ENCODE measurements at places on chromosomes 13 and 19.

DNA sequence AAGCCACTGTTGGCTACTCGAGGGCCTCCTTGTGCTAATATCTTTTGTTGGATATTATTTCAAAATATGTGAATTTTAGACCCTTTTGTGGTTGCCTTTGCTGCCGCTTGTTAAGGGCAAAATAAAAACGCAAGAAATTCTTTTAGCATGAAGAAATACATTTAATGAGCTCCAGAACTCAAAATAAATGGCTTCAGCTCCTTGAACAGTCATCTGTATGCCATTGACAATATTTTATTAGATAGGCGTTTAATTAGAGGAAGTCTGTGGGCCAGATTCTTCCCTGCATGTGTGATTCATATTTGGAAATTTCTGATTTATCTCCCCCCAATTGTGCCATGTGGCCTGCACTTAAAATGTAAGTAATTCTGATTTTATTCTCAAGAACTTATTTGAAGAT lies 177.2 kb downstream of the STK24 start:
- DNase-seq: no peak

DNA sequence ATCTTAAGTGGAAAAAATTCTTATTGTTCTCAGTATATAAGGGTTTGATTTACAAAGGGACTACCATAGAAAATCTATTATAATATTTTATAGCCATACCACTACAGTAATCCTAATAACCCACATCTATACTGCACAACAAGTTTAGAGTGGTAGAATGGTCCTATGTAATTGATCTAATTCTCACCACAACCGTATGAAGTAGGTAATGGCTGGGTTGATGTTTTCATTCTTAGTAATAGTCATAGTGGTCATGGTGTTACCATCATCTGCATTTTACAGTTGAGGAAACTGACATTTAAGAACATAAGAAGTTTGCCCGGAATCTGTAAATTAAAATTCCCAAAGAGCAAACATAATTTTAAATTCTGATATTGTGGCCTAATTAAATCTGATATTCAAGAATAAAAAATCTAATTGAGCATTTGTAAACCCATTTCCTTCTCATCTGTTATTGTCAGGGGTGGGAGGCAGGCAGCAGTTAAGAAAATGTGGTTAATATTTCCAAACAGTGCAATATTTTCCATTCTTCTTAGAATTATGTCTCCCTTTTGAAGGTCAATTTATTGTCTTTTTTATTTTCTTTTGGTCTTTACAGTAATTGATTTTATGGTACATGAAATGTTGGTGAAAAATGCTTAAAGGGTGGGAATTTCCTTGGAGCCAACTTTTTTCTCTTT lies 65.6 kb downstream of the DHRS12 start:
- DNase-seq: no peak

- no peak for DNase-seq
These were observed 258.9 kb upstream of the PCDH9 start for GRCh38 chr13:67489016-67489415.

DNA sequence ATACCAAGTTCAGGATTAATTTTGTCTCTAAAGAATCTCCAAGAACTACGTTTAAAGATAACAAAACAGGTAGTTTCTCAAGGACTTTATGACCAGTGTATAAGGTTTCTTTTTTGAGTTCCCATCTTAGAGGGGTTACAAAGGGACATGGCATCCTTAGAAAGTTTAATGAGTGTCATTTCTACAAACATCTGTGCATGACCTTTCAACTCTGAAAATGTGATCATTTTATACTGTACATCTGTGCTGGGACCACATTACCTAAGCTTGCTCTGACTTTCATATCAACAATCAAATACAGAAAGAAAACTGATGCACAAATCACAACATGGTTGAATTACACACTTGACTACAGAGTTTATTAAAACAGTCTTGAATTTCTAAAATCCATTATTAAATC lies 37.1 kb downstream of the KLF12 start:
- DNase-seq: no peak

DNA sequence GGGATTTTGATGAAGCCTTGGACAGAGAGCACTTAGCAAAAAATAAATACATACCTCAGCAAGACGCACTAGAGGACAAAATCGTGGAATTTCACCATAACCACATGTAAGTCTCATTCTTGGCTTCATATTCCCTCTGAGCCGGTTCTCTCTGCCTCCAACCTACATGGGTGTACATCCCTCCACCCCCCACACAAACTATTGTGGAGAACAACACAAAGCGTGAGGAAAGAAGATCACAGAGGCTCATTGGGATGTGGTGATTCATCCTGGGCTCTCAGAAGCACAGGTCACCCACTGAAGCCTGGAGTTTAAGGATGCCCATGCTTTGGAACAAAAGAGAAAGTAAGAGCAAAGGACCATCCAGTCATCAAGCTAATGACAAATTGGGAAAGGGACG lies 192.2 kb downstream of the STK24 start:
- DNase-seq: no peak

DNA sequence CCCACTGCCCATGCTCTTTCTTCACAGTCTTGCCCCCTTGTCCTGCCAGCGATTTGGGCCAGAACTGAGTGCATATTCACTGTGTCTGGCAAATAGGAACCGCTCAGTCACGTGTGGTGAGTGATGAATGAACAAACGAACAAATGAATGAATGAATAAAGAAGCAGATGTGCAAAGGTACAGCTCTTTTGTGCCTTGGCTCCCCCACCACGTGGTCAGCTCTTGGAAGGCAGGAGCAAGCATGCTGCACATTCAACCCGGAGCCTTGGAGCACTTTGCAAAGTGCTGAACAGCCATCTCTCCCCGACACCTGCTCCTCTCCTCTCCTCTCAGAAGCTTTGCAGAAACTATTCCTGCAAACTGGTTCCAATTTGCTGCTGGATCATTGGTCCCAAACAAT lies 52.4 kb downstream of the LATS2 start:
- DNase-seq: no peak

DNA sequence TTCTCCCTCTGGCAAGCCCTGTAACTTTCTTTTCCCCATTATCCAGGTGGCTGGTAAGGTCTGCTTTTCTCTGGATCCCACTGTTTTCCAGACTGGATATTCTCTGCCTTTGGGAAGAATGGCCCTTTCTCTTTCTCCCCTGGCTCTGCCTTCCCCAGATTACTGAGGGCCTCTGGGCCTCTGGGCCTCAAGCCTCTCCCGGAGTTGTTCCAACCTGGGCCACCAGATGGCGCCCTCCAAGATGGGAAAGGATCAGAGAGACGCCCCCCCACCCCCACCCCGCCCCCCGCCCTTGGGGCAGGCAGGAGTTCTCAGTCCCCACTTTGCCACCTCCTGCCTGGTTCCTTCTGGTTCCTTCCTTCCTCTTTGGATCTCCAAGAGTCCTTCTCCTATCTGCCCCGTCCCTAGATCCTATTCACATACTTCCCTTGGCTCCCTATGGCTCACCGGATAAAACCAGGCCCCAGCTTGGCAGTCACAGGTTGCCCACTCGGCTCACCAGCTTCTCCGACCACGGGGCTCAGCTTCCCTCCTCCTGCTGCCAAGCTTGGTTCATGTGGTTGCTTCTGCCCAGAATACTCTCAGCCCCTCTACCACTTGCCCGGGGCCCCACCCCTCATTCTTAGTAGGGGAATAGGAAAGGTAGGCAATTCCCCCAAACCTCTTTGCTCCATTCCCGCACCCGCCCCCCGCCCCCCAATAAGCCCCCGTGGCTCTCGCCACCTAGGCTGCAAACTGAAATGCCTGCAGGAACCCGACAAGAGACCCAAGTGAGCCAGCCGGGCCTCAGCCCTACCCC lies 13.1 kb downstream of the EPS8L1 start:
- peak; percentile 53 for DNase-seq

DNA sequence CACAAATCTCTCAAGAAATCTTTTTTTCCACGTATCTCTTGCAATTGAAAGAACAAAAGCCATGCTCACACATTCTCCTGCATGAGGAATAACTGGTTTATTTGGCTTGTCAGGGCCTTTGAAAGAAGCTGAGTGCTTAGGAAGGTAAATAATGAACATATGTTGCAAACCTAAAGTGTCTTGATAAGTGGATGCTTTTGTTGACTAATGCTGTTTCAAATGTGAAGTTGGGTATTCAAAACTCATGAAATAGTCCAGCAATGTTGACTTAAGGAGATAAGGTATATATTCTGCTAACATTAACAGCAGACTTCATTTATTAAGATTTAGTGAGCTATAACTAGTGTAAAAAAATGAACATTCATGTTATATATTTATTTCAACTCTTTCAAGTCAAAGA lies 1792.7 kb upstream of the MIR17HG start:
- no peak for DNase-seq

- DNase-seq: no peak
These were observed 30.3 kb downstream of the ATP7B start for GRCh38 chr13:51980908-51981307.

GRCh38 chr19:29634423-29635130 lies 28.5 kb downstream of the POP4 start:
- no peak for DNase-seq

DNA sequence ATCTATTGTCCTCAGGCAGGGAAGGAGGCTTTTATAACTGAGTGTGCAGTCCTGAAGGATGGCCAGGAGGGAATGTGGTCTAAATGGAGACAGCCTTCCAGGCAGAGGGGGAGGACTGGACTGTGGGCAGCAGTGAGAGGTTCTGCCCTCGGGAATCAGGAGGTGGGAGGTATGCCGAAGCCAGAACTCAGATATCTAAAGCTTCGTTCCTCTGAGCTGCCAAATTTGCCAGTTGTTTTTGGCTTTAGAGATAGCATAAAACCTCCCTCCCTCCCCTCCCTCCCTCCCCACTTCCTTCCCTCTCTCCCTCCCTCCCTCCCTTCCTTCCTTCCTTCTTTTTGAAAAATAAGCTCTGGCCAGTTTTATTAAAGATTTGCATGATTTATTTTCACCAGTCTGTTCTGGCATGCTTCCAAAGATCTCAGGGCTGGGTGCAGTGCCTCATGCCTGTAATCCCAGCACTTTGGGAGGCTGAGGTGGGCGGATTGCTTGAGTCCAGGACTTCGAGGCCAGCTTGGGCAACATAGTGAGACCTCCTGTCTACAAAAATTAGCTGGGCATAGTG lies 2.4 kb downstream of the MEDAG start:
- no peak for DNase-seq

DNA sequence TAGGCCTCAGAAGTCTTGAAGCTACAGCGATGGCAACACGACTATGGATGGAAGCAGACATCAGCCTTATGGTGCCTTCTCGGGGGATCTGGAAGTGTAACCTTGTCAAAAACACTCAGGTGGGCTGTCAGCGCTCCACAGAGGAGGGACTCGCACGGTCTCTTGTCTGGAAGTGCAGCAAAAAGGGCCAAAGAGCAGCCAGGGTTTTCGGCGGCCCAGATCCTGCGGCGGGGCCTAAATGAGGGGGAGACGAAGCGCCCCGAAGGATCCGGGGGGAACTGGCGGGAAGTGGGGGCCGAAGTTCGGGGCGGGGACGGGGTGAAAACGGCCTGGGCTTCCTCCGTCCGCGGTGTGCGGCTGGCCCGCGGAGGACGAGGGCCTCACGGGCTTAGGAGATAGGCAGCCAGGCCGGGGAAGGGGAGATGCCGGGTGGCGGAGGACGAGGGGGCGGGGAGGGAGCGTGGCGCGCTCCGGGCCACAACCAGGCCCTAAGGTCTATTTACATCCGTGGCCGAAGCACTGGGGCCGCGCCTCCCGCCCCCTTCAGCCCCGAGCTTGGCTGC lies 637 bp downstream of the RANBP3 start:
- no peak for DNase-seq

GRCh38 chr19:4052993-4053422 lies 13.7 kb downstream of the ZBTB7A start:
- no peak for DNase-seq

DNA sequence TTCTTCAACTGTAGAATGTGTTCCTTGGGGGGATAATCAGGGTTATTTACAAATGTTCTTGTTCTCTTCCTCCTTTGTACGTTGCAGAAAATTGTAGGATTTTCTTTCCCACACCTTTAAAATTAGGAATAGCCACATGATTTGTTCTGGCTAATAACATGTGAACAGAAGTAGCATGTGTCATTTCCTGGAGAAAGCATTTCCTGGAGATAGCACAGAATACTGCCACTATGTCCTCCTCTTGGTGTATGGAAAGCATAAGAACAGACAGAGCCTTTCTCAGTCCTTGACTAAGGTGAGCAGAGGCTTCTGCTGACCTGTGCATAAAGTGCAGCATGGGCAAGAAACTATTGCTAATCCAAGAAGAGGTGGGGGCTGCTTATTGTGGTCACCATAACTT lies 101.8 kb downstream of the FAM216B start:
- DNase-seq: no peak

- DNase-seq: peak; percentile 88
These were observed 1.7 kb downstream of the JUND start for GRCh38 chr19:18279516-18280246.

DNA sequence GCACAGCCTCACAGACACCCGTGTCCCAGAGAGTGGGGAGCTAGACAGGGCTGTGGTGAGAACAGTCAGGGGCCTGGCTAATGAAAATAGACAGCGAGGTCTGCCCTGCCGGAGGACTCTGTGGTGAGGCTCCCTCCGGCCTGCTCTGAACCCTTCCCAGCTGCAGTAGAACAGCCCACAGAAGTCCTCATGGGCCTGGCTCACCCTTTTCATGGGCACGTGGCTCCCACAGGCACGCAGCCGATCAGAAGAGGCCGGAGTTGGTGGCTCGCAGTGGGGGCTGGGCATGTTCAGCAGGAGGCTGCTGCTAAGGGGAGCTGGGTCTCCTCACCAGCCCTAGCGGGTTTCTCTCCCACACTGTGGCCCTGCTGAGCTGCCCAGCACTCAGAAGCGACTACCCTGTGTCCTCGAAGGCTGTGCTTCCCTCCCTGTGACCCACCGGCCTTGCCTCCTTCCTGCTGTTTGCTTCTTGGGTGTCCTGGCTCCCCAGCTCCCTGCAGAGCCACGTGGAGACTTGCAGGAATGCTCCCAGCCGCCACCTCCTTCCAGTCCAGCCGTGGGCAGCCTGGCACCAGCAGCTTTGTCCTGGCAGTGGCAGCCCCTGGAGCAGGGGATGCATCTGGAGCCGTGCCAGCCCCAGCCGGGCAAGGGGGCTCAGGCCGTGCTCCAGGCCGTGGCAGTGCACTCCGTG lies 138.7 kb downstream of the KDM4B start:
- DNase-seq: no peak

GRCh38 chr19:378706-379105 lies 30.2 kb downstream of the C2CD4C start:
- no peak for DNase-seq

GRCh38 chr19:15304140-15304705 lies 28.1 kb downstream of the BRD4 start:
- peak; percentile 38 for DNase-seq

- DNase-seq: no peak
These were observed 270.4 kb downstream of the TEX29 start for GRCh38 chr13:111590796-111591195.

GRCh38 chr13:36998624-36999041 lies 507 bp downstream of the ALG5 start:
- no peak for DNase-seq
